T-cell (primary cell): ENCODE measurements at places on chromosomes 7 and 10.

DNA sequence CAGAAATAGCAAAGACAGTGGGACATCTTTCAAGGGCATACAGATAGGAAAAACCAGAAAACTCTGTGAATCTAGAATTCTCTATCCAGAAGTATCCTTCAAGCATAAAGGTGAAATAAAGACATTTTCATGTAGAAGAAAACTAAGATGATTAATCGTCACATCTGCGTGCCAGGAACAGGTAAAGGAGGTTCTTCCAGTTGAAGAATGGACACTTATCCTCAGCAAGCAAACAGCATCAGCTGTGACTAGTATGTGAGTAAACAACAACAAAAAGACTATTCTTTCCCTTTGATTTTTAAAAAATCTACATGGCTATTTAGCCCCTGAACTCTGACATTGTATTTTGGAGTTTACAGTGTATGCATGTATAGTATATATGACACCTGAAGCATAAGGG is 124.9 kb downstream of the LRMDA start:
- H3K4me1 ChIP-seq: no peaks in the 10 kb centered on the region
- DNase-seq: no peak
- H3K27ac ChIP-seq: no peak overlapping the region

- no peak overlapping the region for H3K27ac ChIP-seq
- no peak for DNase-seq
- no peaks in the 10 kb centered on the region for H3K27me3 ChIP-seq
- H3K4me3 ChIP-seq: no peak overlapping the region
- no peaks in the 10 kb centered on the region for H3K4me1 ChIP-seq
Measured at GRCh38 chr10:23493711-23494110, 54.8 kb downstream of the OTUD1 start.

- no peaks in the 10 kb centered on the region for H3K4me1 ChIP-seq
- H3K4me3 ChIP-seq: no peak overlapping the region
- DNase-seq: no peak
- no peaks in the 10 kb centered on the region for H3K36me3 ChIP-seq
Measured at GRCh38 chr10:129792141-129792540, 171.9 kb downstream of the EBF3 start.

DNA sequence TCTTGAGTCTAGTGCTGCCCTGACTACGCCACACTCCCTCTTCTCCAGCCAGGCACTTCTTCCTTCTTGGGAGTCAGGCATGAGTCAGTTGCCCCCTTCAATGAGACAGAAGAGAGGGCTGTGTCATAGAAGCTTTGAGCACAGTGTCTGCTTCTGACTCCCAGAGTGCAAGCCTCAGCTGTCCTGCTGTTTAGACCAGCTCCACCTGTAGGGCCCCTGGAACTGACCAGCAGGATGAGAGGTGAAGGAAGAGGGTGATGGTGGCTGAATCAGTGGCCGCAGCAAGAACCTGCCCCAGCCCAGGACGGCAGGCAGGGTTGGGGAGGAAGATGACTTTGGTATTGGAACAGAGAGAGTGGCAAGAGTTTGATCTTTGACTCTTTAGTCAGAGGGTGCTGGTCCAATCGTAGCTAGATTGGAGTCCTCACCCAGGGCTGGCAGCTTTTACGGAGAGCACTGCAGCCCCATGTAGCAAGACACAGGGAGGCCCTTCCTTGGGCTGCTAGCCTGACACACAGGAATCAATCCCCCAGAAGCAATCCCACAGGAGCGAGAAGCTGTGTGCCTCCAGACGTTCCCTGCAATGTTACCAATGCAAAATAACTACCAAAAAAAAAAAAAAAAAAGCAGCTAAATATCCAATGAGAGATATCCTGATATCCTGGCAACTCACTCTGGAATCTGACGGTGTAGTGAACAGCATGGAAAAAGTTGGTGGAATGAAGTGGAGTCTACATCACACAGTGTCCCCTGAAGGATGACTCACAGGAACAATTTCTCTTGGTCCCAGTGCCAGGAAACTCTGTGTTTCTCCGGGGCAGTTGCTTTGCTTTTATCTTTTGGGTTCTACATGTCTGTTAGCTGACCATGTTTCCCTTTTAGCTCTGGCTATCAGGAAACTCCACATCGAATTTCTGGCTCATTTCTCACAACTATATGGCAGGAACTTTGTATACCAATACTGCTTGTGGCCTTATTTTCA is 6.9 kb downstream of the C10orf62 start:
- H3K27me3 ChIP-seq: no peaks in the 10 kb centered on the region
- no peak for DNase-seq
- H3K27ac ChIP-seq: no peak overlapping the region
- H3K4me1 ChIP-seq: no peaks in the 10 kb centered on the region
- no peak overlapping the region for H3K4me3 ChIP-seq
- H3K36me3 ChIP-seq: no peaks in the 10 kb centered on the region

DNA sequence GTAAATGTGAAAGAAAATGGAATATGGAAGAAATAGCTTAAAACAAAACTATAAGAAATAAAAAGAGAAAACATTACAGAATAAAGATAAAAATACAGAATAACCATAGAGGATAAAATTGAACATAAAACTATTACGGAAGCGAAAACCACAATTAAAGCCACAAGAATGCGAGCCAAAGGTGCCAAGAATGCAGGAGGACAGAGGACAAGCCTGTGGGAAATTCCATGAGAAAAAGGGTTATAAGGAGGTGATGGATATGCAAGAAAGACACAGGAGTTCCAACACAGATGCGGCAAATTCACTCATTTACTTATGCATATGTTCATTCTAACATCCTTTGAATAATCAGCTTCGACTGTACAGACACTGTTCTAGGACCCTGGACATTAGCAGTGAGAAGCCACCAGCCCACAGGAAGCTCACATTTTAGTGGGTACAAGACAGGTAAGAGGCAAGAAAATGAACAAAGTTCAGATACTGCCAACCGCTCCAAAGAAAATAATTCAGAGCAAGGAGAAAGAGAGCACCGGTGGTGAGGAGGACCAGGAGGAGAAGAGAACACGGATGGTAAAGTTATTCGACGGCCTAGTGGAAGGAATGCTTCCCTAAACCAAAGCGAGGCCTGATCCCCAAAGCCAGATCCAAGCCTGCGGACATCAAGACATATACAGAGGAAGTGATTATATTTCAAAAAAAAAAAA is 213.7 kb upstream of the MGMT start:
- peaks cover 10% of the 10 kb centered on the region for H3K27me3 ChIP-seq
- no peak overlapping the region for H3K4me3 ChIP-seq
- H3K4me1 ChIP-seq: no peaks in the 10 kb centered on the region
- no peak overlapping the region for H3K27ac ChIP-seq
- H3K36me3 ChIP-seq: no peaks in the 10 kb centered on the region

DNA sequence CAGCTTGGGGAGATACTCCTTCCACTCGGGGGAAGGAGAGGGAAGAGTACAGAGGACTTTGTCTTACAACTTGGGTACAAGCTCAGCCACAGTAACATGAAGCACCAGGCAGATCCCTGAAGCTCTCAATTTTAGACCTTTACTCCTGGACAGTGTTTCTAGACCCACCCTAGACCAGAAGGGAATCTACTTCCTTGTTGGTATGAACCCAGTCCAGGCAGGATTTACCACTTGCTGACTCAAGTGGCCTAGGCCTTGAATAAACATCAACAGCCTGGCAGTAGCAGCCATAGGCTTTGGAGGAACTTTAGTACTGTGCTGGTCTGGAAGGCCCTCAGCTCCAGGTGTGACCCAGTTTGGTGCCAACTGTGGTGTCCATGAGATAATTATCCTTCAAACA is 173.1 kb downstream of the ADRA2A start:
- H3K4me1 ChIP-seq: no peaks in the 10 kb centered on the region
- H3K27ac ChIP-seq: no peak overlapping the region
- no peaks in the 10 kb centered on the region for H3K27me3 ChIP-seq
- no peak overlapping the region for H3K4me3 ChIP-seq

DNA sequence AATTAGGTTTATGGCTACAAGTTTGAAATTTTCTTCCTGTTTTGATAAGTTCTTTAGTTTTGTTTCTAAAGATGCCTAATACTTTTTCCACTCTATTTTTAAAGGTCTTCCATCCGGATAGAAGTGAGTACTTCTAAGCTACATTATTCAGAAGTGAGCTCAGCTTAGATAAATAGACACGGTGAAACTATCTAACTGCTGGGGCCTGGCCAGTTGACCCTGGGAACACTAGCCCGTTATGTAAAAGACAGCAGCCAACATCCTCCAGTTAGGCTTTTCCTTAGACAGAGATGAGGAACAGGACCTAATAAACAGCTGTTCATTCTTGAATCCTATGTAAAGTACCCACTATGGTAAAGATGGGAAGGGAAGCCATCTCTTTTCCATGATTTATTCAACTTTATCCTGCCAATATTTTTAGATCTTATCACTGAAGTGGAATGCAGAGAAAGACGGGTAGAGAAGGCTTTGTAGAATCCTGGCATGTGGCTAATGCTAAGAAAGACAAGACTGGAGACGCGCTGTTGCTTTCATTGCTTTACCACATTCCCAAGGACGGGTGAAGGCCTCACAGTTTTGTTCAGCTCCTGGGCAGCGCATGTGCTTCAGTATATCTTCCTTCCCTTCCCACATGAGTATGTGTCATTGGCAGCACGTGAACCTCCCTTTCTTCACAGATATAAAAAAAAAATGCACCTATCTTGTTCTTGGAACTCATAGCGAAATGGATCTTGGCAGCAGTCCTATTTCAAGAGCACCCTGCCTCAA is 340.0 kb upstream of the MEOX2 start:
- DNase-seq: no peak
- H3K27me3 ChIP-seq: no peaks in the 10 kb centered on the region
- no peak overlapping the region for H3K4me3 ChIP-seq
- H3K27ac ChIP-seq: no peak overlapping the region
- no peaks in the 10 kb centered on the region for H3K4me1 ChIP-seq

- H3K27ac ChIP-seq: no peak overlapping the region
- DNase-seq: no peak
- no peak overlapping the region for H3K4me3 ChIP-seq
Measured at GRCh38 chr7:156327474-156327873, 313.1 kb upstream of the RNF32 start.

- no peak for DNase-seq
- H3K36me3 ChIP-seq: no peaks in the 10 kb centered on the region
- H3K4me1 ChIP-seq: no peaks in the 10 kb centered on the region
Measured at GRCh38 chr7:90923541-90923997, 327.4 kb downstream of the CDK14 start.

GRCh38 chr10:124227055-124227975 is 133.9 kb upstream of the CHST15 start:
- H3K4me1 ChIP-seq: no peaks in the 10 kb centered on the region
- H3K27me3 ChIP-seq: no peaks in the 10 kb centered on the region
- no peak overlapping the region for H3K27ac ChIP-seq
- H3K36me3 ChIP-seq: no peaks in the 10 kb centered on the region

- no peak overlapping the region for H3K27ac ChIP-seq
- H3K4me1 ChIP-seq: no peaks in the 10 kb centered on the region
- no peaks in the 10 kb centered on the region for H3K27me3 ChIP-seq
- H3K4me3 ChIP-seq: no peak overlapping the region
Measured at GRCh38 chr7:40498924-40499510, 364.2 kb downstream of the SUGCT start.

DNA sequence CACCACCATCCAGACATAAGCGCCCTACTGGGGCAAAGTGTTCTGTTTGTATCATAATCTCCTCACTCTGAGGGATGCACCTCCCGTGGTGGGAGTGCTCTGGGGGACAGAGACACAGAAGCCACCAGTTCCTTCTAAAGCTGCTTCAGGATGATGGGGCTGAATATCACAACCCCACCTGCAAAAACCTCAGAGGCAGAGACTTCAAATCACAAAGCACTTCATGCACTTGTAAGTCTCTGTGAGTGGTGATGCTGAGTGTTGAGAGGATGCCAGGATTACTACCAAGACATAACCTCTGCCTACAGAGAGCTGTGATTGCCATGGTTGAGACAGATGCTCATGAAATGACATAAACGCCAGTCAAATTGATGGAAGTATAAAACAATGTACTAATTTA is 255.5 kb downstream of the CALN1 start:
- DNase-seq: no peak
- no peak overlapping the region for H3K4me3 ChIP-seq
- no peaks in the 10 kb centered on the region for H3K36me3 ChIP-seq
- H3K27ac ChIP-seq: no peak overlapping the region

- H3K4me1 ChIP-seq: peaks cover 36% of the 10 kb centered on the region
- DNase-seq: no peak
- no peak overlapping the region for H3K4me3 ChIP-seq
- no peak overlapping the region for H3K27ac ChIP-seq
- no peaks in the 10 kb centered on the region for H3K27me3 ChIP-seq
- no peaks in the 10 kb centered on the region for H3K36me3 ChIP-seq
Measured at GRCh38 chr7:143257501-143257900, 5.7 kb upstream of the GSTK1 start.

GRCh38 chr7:77648742-77649338 is 47.4 kb upstream of the RSBN1L start:
- no peaks in the 10 kb centered on the region for H3K27me3 ChIP-seq
- DNase-seq: no peak
- H3K27ac ChIP-seq: no peak overlapping the region
- H3K36me3 ChIP-seq: no peaks in the 10 kb centered on the region

DNA sequence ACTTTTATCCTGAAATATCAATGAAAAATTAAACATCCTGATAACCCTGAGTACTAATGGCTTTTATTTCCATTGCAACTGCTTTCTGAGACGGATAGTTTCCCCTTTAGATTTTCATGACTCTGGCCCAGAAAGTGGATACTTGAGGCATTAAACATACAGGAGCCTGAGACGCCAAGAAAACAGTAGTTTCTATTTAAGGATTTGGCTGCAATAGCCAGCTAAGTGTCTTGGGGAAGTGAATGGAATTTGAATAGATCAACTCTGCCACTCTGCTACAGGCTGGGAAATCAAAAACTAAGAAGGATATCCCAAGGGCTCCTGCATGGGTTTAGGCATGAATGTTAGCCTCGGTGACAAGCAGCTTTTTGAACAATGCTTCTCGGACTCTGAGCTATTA is 24.7 kb upstream of the GPAM start:
- no peak overlapping the region for H3K27ac ChIP-seq
- DNase-seq: no peak
- H3K4me1 ChIP-seq: no peaks in the 10 kb centered on the region
- H3K27me3 ChIP-seq: no peaks in the 10 kb centered on the region

DNA sequence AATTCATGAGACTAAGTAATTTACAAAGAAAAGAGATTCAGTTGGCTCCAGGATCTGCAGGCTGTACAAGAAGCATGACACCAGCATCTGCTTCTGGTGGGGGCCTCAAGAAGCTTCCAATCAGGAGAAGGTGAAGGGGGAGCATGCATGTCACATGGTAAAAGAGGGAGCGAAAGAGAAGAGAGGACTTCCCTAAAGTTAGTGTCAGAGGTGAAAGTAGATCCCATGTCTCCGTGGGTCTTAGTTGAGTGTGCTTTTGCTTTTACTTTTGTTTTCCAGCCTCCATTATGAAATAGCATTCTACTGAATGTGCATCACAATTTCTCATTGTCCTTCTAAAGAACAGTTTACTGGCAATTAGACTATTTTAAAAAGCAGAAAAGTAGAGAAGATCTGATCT is 213.6 kb upstream of the FZD1 start:
- H3K4me1 ChIP-seq: no peaks in the 10 kb centered on the region
- H3K27ac ChIP-seq: no peak overlapping the region
- H3K4me3 ChIP-seq: no peak overlapping the region
- H3K27me3 ChIP-seq: no peaks in the 10 kb centered on the region
- DNase-seq: peak; percentile 10
